ENCODE measurements at places on chromosomes 12 and 14.

DNA sequence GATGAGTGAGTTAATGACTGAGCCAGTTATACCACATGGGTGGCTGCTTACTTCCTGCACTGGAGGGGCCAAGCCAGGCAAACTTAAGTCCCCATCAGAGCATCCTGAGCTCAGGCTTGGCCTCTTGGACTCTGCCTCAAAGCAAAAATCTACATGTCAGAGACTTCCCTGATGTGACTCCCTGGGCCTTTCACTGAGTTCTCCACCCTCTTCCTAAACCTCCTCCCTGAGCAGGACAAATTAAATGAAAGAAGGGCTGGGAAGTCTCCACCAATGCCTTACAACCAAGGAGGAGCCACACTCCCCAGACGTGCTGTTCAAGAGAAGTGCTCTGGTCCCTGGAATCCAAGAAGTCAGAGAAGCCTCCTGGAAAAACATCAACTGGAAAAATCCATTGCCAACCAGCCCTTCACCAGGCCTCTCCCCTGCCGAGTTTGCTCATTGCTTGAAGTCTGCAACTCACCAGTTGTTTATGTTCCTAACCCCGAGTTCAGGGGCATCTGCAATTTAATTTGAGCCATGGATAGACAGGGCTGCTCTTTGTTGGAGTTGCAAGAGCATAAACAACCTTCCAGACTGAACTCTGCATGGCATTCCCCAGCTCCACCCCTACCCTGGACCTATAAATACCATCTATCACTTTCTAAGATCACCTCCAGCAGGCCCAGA lies 160.5 kb downstream of the ANO2 start:
- DNase-seq = no peak

- DNase-seq = no peak
These were observed 20.4 kb downstream of the CLMN start for GRCh38 chr14:95299271-95299670.

GRCh38 chr12:9041321-9041720 lies 52.0 kb downstream of the KLRG1 start:
- no peak for DNase-seq

- DNase-seq = no peak
These were observed at the start of gene LRRK2 for GRCh38 chr12:40224439-40225291. Gene LRRK2, plus strand, starts transcription at chr12:40224997. Its CDS starts 135 bp downstream, at chr12:40225132.

DNA sequence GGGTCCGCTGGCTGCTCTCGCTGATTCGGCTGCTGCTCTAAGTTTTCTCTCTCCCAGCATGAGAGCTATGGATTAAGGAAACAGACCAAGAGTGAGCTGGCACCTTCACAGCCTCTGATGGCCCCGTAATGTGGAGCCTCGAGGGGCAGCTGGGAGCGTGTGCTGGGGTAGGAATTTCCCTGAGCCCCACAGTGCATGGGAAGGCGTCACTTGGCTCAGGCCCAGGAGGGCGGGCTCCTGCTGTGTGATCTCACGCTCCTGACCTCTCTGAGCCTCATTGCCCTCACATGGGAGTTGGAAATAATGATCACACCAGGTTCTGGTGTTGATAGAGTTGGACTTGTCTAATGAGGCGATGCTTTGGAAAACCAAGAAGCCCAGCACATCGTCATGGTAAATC lies 238.6 kb upstream of the CRY1 start:
- no peak for DNase-seq

GRCh38 chr12:131082290-131083194 lies 128.8 kb downstream of the ADGRD1 start:
- DNase-seq = no peak

DNA sequence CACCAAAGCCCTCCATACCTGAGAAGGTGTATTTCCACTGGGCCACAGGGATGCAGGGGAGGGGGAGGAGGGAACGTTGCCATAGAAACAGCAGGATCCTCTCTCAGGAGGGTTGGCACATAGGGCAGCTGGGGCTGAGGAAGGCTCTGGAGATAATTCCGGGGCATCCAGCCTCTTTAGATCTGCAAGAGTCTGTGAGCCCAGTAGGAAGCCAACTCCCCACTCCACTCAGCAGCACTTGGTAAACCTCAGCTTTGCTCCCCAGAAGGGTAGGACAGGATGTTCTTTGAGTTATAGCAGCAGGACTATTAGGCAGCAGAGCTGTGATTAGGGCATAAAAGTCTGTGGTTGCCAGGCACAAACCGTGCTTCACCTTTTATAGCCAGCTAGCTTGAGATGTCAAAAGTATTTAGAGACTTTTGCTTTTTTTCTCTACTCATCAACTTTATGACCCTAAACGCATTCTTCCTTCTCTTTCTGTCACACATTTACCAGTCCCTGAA lies 7.8 kb upstream of the PLEKHG3 start:
- DNase-seq = no peak

- DNase-seq = no peak
These were observed at the start of gene PLEKHD1 for GRCh38 chr14:69484444-69485314. Gene PLEKHD1, plus strand, starts transcription at chr14:69484728. Its CDS starts 238 bp downstream, at chr14:69484966.

DNA sequence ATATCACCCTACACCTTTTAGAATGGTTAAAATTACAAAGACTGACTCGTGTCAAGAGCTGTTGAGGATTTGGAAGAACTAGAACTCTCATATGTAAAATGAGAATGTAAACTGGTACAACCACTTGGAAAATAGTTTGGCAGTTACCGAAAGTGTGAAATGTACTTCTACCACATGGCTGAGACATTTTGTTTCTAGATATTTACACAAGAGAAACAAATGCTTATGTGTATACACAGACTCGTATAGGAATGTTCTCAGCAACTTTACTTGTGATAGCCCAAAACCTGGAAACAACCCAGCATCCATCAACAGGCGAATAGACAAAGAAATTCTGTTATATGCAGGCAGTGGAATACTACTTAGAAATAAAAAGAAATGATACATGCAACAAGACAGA lies 103.0 kb downstream of the BRMS1L start:
- no peak for DNase-seq

DNA sequence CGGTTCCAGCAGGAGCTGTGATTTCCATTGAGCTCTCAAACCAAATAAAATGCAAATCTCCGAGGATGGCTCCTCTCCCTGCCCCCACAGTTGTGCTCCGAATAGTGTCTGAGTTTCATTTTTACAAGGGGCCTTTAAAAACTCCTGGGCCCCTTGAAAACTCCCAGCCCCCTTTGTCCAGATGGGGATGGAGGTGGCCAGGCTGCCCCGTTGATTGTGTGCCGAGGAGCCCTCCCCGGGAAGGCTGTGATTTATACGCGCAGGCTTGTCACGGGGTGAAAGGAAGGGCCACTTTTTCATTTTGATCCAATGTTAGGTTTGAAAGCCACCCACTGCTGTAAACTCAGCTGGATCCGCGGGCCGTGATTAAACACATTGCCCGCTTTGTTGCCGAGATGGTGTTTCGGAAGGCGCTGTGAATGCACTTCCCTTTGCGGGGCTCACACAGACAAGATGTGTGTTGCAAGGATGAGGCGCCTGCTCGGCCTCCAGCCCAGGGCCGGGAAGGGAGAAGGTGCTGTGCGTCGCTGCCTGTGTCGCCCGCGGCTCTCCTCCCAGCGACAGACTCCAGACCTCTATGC lies 98.8 kb downstream of the TMEM132C start:
- DNase-seq = no peak

All from stimulated activated CD4-positive, alpha-beta T cell treated with anti-CD3 and anti-CD28 coated beads, TNF-alpha, amount 100 ng/mL, for 48 hours (primary cell).